SK-N-DZ (cell line): ENCODE measurements at places on chromosomes 13 and 19.

GRCh38 chr19:13420780-13421179, 85.5 kb downstream of the CACNA1A start:
- DNase-seq, result no peak

DNA sequence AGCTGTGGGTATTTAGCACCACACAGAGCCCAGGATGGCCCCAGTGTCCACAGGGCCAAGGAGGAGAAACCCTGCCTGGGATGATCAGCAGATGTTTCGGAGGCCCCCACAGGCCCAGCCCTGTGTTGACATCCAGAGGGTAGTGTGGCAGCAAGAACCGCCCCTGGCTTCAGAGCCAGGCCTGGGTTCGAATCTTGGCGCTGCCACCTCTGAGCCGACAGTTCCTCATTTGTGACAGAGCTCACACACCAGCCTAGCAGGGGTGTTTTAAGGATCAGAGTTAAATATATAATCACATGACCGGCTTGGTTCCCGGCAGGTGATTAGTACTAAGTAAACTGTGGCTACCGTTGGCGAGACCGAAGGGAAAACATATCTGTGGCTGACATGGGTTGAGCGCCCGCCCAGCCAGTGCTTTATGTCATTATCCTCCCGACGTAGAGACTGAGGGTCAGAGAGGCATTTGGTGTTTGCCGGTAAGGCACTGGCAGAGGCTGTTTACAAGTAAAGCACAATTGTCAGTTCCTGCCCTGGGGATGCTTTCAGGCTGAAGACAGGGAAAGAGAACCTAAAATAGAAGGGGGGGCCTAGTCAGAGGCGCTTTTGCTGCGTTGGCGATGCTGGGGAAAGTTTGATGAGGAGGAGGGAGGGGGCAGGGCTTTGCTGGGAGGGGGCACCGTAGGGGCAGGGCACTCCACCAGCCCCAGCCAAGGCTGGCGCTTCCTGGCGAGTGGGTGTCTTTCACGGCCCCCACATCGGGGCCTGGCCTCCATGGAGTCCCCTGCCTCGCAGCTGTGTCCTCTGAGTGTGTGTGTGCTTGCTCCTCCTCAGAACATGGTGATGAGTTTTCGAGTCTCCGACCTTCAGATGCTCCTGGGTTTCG, 4.8 kb downstream of the PIAS4 start:
- no peak for DNase-seq

DNA sequence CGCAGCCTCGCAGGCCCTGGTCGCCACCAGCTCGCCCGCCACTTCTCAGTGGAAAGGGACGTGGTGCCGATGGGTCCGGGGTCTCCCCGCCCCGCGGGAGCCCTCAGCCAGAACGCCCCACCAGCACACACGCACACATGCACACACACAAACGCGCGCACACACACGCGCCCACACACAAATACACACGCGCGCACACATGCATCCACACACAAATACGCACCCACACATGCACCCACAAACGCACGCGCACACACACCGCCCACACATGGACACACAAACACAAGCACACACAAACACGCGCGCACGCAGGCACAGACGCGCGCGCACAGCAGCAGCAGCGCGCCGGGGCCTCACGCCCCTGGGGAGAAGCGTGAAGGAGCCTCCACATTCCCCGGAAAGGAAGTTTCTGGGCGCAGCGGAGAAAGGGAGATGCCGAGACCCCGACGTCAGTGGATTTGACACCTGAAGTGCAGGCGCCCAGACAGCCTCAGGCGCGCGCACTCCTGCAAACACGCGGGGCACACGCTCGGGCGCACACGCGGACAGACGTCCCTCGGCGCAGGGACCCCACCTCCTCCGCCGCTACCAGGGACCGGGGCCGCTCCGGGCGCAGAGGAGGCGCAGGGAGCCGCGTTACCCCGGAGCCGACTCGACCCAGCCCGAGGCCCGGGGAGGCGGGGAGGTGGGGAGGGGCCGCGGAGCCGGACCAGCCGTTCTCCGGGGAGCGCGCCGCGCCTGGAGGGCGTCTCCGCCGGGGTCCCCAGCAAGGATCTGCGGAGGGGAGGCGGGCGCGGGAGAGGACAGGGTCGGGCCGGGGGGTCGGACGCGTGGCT, 622 bp downstream of the RASA3 start:
- no peak for DNase-seq

GRCh38 chr13:109859216-109859835, 72.9 kb upstream of the IRS2 start:
- no peak for DNase-seq

- peak; percentile 42 for DNase-seq
Observed at GRCh38 chr13:45863709-45864590, 12.4 kb upstream of the SIAH3 start.

DNA sequence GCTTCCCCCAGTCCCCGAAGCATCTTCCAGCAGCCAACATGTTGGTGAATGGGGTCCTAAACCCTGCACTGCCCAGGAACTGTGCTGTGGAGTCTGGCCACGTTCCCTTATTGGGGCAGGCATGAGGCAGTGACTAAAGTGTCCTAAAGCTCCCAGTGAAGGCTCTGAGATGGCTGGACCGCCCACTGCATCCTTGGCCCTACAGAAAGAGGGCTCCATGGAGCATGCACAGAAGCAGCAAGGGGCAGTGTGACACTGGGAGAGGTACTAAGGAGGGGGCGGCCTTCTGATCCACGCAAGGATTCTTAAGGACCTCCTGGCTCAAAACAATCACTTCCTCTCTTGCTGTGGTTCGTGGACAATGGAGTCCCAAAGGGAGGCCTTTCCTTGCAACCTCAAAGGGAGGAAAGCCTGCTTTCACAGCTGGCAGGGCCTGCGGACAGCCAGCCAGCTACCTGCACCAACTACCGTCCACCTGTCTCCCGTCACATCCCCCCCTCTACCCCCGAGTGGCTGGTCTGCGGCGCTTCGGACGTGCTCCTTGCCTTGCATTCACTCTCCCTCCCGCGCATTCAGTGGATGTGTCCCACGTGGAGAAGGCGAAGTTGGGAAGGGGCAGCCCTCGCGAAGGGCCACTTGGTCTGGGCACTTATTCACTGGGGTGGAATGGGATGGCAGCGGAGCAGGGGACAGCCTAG, 63.9 kb upstream of the STARD13 start:
- DNase-seq, result peak; percentile 29

DNA sequence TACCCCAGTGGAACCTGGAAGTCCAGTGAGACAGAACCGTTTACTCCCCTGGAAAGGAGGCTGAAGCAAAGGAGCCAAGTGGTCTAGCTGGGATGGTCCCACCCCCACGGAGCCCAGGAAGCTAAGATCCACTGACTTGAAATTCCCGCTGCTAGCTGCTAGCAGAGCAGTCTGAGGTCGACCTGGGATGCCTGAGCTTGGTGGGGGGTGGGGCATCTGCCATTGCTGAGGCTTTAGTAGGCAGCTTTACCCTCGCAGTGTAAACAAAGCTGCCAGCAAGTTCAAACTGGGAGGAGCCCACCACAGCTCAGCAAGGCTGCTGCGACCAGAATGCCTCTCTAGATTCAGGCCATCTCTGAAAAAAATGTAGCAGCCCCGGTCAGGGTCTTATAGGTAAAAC, 437.0 kb downstream of the SUCLA2 start:
- no peak for DNase-seq

DNA sequence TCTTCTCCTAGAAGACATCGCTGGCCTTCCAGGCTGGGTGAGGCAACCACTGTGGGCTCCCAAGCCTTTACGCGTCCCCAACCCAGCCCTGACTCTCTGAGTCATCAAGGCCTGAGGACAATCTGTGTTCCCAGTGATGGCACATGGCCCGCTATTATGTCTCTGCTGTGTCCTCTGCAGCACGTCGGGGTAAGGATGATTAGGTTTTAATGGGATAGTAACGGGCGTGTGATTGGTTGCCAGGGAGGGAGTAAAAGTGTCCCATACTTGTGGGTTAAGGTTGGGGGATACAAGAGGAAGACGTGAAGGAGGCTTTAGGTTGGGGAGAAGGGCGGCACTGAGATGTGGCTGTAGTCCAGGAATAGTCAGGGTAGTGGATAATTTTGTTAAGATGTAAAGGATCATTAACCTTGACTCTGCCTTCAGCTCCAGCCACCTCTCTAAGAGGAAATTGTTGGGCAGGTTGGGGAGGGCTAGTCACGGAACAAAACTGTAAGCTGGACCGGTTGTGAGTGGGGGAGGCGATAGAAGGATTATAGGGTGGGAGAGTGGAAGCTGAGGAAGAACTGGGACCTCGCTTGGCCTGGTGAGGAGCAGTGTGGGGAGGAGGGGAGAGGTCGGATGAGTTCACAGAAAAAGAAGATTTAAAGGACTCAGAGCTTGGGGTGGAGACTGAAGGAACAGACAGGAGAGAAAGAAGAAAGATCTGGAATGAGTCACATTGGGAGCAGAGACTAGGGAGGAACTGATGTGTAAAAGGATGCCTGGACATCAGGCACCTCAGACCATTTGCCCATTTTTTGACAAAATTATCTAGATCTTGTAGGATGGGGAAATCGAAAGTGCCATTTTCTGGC, 27.9 kb upstream of the IGFL1 start:
- no peak for DNase-seq

GRCh38 chr19:38850436-38850975, 720 bp upstream of the HNRNPL start:
- DNase-seq, result peak; percentile 100

DNA sequence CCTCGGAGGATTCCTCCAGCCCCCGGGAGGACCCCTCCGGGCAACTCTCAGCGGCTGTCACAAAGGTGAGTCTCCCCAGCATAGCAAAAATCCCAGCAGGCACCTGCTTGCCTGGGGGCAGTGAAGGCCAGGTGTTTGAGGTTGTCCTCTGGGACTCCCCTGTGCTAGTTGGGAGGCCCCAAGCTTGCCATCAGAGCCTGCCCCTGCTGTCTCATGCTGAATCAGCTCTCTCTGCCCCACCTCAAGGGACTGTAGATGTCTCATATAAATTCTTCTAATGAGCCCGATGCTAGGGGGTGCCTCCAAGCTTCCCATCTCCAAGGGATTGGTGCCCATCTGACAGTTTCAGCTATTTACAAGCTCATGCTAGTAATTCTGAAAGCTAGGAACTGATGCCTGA, 53.6 kb downstream of the NWD1 start:
- no peak for DNase-seq

DNA sequence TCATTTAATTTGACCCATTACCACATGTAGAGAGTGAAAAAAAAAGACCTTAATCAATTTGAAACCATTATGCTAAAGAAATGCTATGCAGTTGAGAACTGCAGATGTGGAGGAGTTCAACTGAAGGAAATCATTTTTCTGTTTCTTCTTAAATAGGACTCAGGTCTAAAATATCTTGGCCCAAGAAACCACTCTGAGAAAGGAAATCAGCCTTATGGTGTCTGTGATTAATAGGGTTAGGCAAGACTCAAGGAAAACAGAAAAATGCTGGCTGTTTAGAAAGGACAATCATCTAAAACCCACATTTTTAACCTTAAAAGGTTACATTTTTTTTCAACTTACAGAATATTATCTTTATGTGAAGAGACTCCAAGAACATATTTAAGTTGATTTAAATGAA, 1.9 kb upstream of the SLITRK1 start:
- no peak for DNase-seq

DNA sequence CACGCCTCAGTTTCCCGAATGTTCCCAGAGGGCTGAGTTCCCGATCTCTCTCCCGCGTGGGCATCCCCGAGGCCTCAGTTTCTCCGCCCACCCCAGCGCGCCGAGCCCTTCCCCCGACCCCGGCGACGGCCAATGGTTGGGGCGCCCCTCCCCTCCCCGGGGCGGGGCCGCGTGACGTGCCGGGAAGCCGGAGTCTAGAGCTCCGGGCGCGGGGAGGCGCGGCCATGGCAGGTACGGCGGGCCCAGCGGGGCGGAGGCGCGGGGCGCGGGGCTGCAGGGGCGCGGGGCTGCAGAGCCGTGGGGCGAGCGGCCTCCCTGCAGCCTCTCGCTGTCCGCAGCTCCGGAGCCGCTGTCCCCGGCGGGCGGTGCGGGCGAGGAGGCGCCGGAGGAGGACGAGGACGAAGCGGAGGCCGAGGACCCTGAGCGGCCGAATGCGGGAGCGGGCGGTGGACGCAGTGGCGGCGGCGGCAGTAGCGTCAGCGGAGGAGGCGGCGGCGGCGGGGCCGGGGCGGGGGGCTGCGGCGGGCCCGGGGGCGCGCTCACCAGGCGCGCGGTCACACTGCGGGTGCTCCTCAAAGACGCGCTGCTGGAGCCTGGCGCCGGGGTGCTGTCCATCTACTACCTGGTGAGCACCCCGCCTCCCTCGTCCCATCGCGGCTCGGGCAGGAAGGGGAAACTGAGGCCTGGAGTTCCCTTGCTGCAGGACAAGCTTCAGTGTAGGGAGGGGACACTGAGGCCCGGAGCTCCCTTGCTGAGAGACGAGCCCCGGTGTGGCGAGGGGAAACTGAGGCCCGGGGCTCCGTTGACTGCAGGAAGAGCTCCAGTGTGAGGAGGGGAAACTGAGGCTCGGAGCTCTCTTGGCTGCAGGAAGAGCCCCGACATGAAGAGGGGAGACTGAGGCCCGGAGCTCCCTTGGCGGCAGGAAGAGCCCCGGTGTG, at the start of gene MPND:
Gene MPND (plus strand): TSS at position 193 of the 938 bp plus-strand sequence. CDS start 32 bp downstream, at position 225.
- DNase-seq, result peak; percentile 84

DNA sequence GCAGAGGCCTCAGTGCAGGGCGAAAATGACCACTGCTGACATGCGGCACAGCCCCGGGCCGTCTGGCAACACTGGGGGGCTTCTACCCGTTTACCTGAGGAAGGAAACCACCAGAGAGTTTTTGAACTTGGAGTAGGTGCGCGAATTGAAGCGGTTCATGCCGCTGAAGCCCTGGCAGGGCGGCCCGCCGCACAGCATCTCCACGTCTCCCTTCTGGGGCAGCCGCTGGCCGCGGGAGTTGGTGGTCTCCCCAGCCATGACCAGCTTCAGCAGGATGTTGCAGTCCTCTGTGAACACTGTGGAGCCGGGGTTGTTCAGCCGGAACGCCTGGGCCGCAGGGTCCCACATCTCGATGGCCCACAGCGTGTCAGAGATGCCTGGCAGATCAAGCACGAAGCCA, 20.3 kb upstream of the EIF3G start:
- DNase-seq, result no peak

DNA sequence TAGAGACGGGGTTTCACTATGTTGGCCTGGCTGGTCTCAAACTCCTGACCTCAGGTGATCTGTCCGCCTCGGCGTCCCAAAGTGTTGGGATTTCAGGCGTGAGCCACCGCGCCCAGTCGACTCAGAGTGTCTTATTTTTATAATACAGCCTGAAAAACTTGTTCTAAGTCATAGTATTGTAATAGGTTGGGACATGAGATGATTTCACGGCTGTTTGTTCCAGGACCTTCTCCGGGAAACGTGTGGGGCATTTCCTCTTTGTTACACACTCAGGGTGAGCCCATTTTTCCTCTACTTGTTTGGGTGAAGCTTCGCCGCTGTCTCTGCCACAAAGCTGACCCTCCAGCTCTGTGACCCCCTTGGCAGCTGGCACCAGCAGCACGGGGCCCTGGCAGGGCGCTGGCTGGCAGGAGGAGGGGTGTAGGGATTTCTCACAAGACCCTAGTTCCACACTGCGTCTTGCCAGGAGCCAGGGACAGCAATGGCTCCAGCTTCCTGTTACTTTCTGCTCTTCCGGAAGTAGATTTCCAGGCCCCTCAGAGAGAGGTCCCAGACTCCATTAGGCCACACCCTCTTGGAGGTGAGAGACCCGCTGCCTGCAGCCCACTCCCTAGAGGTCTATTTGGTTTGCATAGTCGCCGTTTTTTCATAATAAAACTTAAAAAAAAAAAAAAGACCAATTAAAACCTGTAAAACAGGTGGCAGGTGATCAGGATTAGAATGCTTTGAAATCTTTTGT, 15.6 kb downstream of the FGF21 start:
- no peak for DNase-seq
